ENCODE measurements at places on chromosomes 6 and 20.

GRCh38 chr6:41548841-41549642 lies 2.9 kb downstream of the FOXP4 start:
- no peak for DNase-seq

DNA sequence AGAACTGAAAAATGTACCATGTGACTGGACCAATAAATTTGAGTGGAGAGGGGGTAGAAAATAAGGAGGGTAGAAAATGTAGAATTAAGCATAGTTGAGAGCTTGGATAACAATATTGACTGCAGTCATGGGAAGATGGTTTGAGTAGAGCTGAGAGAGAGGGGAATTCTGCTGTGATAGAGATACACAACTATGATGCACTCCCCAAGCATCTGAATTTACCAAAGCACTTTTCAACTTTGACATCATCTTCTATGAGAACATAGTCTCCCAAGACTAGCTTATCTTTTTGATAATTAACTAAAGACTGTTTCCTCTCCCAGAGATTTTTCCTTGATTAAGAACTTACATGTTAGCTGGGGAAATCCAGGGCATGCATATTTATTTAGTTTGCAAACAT lies 103.1 kb downstream of the TNFRSF21 start:
- no peak for DNase-seq

DNA sequence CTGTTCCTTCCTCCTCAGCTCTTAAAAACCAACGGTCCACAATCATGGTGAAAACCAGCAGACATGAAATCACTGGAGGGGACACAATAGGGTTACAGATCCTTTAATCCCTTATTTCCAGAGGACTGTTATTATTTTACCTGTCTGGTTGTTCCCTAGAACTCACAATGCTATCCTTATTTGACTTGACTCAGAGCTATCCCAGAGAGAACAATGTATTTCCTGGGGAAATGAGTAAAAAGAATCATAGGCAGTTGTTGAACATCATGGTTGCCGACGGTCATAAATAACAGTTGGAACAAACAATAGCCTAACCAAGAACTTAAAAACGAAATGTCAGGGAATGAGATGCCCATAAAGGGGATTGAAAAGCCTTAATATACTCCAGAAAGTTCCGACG lies 9.3 kb downstream of the OR2H1 start:
- DNase-seq, result no peak

DNA sequence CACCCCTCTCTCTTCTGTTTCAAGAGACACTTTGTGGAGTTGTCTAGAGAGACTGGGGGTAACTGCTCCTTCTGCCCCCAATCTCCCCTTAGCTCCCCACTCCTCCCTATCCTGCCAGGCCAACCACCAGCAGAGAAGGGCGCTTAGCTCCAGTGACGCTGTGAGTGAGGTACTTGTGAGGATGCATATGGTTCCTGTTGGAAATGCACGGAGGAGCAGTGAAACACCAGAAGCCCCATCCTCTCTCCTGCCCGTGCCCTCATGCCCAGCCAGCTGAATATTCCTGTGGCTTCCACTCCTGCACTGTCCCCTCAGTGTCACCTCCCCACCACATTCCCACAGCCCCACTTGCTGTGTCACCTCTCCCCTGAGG lies 11.9 kb downstream of the NT5E start:
- DNase-seq, result no peak

DNA sequence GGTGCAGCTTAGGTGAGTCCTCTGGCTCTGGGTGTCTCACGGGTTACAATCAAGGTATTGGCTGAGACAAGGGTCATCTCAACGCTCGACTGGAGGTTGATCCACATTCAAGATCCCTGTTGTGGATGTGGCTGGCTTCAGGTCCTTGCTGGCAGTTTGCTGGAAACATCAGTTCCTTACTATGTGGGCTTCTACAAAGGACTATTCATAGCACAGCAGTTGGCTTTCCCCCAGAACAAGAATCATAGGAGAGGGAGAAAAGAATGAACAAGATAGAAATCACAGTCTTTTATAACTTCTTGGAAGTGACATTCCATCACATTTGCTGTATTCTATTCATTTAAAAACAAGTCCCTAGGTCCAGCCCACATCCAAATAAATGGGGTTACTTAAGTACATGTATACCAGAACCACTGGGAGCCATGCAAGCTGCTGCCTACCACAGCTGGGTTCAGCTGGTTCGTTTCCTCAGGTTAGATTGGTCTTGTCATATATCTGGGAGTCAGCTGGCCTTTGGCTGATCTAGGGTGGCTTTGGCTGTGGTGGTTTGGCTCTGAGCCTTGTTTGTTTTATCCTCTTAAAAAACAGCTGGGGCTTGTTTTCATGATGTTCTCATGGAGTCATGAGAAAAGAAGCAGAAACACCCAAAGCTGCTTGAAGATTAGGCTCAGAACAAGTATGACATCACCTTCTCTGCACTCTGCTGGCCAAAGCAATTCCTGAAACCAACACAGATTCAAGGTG lies 433.2 kb upstream of the SPTLC3 start:
- DNase-seq, result no peak

DNA sequence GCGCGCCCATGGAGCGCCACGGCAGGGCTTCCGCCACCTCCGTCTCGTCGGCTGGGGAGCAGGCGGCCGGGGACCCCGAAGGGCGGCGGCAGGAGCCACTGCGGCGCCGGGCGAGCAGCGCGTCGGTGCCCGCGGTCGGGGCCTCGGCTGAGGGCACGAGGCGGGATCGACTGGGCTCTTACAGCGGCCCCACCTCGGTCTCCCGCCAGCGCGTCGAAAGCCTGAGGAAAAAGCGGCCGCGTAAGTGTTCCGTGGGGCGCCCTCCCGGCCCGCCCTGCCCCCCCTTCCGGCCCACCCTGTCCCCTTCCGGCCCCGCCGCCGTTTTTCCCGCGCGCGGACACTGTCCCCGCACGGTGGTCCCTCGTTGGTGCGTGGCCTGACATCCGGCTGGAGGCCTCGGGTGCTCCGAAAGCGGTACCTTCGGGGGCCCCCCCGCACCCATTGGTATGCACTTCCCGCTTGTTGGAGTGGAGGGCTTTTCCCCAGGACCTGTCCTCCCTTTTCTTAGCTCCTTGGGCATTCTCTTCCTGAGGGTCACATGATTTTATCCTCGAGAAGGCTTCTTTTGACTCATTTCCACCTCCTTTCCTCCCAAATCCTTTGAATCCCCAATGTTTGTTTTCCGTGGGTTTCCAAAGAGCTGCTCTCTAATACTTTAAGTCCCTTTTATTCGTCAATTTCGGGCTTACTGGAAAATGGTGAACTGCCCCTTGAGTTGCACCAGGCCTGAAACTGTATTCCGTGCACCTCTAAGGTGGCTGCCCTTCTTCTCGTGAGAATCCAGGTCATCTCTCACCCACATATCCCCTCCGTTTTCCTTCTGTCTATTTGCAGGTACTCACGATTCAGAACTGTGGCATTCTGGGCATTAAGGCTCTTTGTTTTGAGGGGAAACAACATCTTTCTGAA lies 556 bp downstream of the PANK2 start:
- peak; percentile 34 for DNase-seq

- DNase-seq, result no peak
Measured at GRCh38 chr6:170227521-170227983, 63.3 kb downstream of the DLL1 start.

GRCh38 chr6:82022614-82023129 lies 224.9 kb downstream of the IBTK start:
- no peak for DNase-seq

GRCh38 chr6:120966321-120966720 lies 368.0 kb downstream of the TBC1D32 start:
- DNase-seq, result no peak

GRCh38 chr6:42727627-42728026 lies 5.2 kb upstream of the PRPH2 start:
- DNase-seq, result no peak

DNA sequence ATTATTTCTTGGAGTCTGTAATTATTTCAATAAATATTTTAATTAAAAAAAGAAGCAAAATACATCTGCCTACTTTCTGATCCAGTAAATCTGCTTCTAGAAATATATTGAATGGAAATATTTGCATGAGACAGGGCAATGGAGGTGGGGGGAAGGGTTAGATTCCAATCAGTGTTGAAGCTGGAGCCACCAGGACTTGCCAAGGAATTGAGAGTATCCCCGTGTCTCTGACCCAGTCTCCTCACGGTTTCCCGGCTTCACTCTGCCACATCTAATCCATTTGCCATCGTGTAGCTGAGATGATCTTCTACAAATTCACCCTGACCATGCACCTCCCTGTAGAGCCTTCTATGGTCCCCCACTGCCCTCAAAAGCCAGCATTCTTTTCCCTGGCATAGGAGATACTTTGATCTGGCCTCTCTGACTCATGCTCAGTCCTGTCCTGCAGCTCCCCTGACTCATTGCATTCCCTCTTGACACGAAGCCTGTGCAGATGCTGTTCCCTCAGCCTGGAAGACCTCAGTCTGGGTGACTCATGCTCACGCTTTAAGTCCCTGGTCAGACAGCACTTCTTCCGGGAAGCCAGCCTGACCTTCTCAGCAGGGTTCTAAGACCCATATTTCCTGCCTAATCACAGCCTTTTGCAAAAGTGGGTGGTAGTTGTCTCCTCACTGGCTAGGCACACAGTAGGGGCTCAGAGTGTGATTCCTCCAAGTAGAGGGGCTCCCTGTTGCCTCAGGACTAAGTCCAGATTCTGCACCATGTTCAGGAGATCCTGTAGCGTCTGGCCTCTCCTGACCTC lies 23.0 kb upstream of the FKBP1A start:
- DNase-seq, result no peak

DNA sequence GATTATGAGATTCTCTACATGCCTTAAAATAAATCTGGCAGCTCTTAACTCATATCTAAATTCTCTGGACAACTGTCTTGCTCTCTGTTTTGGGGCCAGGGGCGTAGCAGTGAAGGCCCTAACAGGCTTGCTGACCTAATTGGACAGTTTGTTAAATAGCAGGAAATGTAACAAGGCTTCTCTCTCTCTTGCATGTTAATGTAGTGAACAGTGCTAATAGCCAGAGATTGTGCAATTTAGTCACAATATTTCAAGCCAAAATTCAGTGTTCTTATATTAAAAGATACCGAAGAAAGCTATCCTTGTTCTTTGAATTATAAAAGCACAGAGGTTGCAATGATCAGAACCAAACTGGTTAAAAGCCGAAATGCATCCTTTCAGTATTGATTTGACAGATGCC lies 3.0 kb downstream of the PPP1R3D start:
- no peak for DNase-seq

GRCh38 chr20:59933849-59934585 lies 580 bp upstream of the SYCP2 start:
- peak; percentile 79 for DNase-seq

- no peak for DNase-seq
Measured at GRCh38 chr20:61924211-61924857, 141.3 kb downstream of the TAF4 start.

DNA sequence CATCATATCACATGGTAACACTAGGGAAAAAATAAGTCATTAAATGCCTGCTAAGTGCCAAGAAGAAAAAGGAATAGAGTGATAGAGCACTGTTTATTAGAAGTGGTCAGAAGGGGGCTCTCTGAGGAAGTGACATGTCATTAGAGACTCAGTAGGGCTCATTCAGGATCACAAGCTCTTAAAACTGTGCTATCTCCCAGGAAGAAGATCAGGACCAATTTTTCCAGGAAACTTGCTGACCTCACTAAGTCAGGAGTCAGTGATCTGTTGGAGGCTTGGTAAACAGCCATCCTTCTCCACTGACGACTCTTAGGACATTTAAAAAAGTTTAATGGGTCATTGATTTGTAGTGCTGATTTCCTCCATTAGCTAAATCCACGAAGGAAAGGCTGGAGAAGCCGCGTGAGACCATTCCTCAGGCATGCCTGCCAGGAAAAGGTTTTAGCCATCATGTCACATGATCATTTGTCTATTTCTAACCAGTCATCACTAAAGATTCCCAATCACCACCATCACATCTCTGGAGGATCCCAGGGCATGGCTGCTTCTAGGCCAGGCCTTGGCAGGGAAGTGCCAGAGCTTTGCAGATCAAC lies 5.9 kb upstream of the PTPN1 start:
- DNase-seq, result no peak

DNA sequence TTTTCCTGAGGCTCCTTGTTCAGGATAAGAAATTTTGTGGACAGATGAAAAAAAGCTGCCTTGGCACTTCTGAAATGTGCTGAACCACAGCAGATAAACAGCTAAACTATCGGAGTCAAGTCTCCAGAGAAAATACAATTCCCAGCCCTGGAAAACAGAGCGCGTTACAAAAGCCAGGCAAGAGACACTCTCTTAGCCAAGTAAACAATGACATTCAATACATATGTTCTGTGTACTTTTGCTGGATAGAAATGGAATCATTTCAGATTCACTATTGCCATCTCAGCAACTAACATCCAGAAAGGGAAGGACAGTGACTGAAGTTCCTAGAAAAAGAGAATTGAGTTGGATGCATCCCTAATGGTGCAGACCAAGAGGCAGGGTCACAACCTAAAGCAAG lies 196.8 kb upstream of the NRSN1 start:
- DNase-seq, result no peak

DNA sequence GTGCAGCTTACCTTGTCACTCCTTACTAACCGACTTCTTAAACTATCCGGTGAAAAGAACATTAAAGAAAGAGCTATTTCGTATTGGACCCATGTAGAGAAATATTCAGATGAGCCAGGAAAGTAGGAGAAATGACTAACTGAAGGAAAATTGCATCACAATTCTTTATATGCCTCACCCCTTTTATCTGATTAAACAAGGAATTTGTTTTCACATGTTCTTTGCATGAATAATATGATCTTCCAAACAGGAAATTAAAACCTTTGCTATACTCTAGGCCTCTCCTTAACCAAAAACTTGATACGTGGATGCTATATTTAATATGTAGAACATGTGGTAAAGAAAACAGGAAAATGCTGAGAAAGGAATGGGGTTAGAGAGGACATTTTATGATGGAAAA lies 41.9 kb upstream of the LRRC1 start:
- no peak for DNase-seq

- no peak for DNase-seq
Measured at GRCh38 chr6:150063640-150064039, 5.3 kb downstream of the ULBP3 start.

DNA sequence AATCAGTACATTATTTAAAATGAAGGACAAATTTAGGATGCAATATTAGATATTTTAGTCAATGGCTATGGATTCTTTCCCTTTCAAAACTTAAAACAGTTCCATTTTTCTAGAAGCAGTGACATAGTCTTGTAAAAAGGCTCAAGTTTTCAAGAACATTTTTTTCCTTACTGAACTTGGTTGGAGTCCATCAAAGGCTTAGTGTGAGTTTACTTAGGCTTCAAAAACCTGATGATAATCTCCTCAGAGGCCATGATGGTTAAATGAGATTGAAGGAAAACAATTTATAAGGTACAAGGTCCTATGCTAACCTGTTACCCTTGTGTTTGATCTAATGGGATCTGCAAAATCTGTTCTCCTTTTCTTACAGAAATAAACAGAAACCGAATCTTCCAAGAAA lies 531.8 kb downstream of the UTRN start:
- DNase-seq, result no peak

DNA sequence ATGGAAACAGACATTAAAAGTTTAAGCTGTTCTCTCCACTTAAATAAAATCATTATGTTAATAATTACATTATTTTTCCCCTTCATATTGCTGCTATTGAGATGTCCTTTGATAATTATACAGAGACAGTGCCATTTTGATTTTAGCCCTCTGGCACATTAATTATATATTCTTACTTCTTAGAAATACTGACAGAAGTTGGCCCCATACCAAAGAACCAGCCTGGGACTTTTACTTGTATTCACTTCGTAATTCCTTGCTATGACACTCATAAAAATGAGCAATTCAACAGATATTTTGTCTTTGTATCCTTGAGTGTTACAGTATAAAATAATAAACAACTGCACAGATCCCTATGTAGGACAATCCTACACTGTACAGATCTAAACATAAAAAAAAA lies 743.7 kb downstream of the TBC1D32 start:
- no peak for DNase-seq

- peak; percentile 50 for DNase-seq
Measured at GRCh38 chr6:149723771-149724417, 6.0 kb upstream of the LATS1 start.

All from CD8-positive, alpha-beta T cell (primary cell).